ENCODE measurements at places on chromosomes 7 and 10. TPM values are rescaled to one million over a fixed set of nuclear protein-coding genes. Genes with fewer than 3 reads are reported as not detected.

- no peak for DNase-seq
Measured at GRCh38 chr10:26733750-26734568, 36.5 kb downstream of the PDSS1 start.

- no peak for DNase-seq
Measured at GRCh38 chr7:120966961-120967360, 16.4 kb downstream of the ING3 start.

Gene EN2
- not detected for polyA plus RNA-seq

Gene BAIAP2L1
- polyA plus RNA-seq, result 5.8 TPM

Gene TAS2R5
- 0.32 TPM for polyA plus RNA-seq

DNA sequence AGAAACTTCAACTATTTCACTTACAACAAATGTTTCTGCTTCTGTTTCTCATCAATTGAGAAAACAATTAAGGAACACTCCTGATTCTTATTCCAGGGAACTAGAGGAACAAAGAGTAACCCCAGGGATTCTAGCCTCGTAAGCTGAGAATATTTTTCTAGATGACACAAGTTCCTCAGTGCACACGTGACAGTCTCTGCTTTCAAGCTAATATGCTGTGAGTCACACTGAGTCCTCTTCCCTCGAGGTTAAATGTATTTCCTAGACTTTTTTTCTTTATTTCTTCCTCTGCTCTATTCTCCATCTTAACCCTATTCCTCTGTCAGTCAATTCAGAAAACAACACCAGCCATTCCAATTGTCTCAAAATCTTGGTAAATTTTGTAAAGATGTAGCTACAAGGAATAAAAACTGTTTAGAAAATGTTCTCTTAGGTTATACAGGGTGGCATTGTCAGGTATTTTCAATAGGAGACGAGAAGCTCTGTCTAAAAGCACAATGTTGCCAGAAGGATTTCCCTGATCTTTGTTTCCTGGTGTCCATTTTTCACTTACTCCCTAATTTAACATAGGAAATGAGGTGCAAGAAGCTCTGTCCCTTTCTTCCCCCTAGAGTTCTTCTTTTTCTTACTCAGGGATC is 5.8 kb upstream of the C1GALT1 start:
- peak; percentile 91 for DNase-seq

DNA sequence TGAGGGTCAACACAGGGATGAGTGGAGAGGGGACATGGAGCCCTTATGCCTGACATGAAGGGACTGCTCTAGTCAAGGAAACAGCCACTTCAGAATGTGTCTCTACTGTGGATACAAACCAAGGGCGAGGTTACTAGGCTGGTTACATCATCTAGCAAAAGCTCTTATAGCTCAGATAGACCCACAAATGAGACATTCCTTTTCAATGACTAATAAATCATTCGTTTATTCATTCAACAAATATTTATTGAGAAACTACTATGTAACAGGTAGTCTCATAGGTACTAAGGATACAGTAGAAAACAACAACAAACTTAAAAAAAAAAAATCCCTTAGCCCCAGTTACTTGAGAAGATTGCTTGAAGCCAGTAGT is 219.5 kb downstream of the KIAA1217 start:
- DNase-seq, result peak; percentile 70

GRCh38 chr10:79377557-79378382 is 30.5 kb downstream of the PPIF start:
- no peak for DNase-seq

DNA sequence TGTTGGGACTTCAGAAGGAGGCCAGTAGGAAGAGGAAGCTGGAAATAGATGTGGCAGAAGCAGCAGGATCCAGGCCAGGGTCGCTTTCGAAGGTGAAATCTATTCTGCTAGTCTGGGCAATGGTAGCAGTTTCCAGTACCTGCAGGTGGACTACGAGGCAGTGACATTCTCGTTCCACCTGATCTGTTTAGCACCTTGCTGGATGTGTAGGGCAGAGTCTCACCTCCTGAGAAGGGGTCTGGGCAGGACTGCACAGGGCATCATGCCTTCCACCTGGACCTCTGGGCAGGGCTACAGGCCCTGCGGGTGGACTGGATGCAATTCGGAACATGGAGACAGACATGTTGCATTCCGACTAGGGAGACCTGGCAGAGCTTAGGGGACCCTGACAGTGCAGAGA is 254.8 kb upstream of the ZNF32 start:
- no peak for DNase-seq

DNA sequence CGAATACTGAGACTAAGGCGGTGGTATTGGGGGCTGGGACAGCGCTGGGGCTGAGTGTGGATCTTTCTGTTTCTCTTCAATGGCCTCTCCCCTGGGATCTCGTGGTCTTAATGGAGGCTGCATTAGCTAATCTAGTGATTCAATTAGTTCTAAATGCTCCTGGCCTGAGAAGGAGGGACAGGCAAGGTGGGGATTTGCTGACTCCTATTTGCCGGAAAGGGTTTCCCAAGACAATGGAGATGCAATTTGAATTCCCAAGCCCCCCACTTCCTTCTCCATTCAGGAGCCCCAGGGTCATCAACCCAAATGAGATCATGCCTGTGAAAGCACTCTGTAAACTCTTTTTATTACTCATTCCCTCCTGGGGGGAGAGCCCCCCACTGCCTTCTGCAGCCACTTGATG is 111.7 kb upstream of the PLXNA4 start:
- DNase-seq, result no peak

DNA sequence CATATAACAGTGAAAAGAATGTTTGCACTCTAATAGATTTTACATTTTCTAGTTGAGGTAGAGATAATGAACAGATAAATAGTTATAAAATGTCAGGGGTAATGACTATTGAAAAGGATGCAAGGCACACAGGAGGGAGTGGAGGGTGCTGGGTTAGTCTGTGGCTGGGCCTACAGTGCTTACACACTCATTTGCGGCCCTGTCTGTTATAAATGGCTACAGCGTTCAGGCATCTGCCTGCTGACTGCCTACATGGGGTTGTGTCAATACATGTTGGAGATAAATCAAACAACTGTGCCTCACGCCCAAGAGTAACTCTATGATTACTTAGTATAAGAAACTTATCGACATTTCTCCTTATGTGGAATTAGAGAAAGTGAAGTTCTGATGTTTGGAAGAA is 313.3 kb downstream of the ACTR3B start:
- DNase-seq, result no peak

GRCh38 chr10:28180654-28181053 is 122.2 kb downstream of the MPP7 start:
- DNase-seq, result peak; percentile 13

- DNase-seq, result peak; percentile 17
Measured at GRCh38 chr7:19327018-19327417, 181.8 kb upstream of the FERD3L start.

All from IMR-90 (cell line).